ENCODE measurements at places on chromosomes 4 and X.

DNA sequence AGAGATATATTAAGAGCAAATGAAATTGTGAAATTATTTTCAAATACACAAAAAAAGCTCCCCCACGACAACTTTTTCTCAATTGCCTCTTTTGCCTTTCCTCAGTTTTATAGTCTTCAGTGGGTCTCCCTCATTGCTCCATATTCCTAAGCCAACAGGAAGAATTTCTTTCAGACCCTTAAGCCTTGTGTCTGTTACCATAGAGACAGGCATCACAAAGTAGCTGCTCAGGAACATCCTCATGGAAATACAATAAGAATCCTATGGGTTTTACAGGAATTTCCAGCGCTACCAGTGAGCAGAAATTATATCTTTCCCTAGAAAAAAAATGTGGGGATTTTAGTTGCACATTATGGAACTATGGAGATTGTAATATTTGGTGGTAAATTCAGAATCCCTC is 121.9 kb upstream of the DMD start:
- DNase-seq, result no peak

DNA sequence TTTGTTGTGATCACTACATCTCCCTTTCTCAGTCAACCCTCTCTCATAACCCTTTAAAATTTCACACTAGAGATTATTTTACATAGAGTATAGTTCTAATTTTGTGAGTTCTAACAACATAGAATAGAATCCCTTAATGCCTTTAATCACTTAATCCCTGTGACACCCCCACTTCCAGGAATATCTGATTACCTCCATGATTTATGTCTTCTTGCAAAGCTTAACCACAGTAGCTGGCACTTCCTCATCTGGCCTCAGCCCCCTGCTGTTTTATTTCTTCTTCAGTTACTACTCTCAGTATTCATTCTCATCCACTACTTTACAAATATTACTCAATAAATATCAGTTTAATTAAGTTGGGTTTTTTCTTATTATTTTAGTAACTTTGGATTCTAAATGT is 340.9 kb downstream of the CENPC start:
- no peak for DNase-seq

GRCh38 chr4:150782921-150783320 is 201.0 kb downstream of the MAB21L2 start:
- DNase-seq, result no peak

DNA sequence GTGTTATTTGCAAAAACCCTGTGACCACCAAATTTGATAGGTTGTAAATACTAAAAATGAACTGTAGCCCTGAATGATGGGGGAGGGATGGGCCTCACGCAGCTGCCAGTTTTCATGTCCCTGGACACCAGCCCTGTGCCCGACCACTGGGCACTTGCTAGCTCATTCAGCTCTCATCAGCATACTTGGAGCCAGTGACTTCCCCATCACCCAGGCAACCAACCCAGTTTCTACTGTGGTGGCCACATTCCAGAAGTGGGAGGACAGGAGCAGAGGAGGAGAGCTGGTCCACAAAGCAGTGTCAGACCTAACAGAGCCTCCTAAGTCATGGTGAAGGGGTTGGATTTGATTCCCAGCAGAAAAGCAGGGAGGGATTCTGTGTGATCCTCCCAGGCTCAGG is 128.2 kb downstream of the CPEB2 start:
- DNase-seq, result no peak

- no peak for DNase-seq
Observed at GRCh38 chrX:76159453-76159852, 13.4 kb upstream of the PBDC1 start.

DNA sequence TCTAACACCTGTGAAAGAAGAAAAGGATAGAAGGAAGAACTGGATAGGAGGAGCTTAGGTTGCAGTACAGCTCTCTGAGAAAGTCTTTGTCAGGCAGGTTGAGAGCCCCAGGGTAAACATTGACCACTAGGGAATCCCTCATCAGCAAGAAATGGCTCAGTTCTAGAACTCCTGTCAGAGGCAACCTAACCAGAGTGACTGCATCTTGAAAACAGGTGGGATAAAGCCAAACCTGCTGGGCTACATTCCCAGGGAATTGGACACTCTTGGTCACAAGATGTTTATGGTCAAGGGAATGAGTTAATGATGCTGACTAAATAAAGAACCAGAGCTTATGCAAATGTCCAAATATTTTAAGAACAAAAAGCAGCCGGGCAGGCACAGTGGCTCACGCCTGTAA is 108.3 kb upstream of the MED14 start:
- DNase-seq, result no peak

- no peak for DNase-seq
Observed at GRCh38 chr4:14742054-14742453, 260.2 kb upstream of the CPEB2 start.

GRCh38 chr4:36255577-36255976 is 11.3 kb upstream of the ARAP2 start:
- DNase-seq, result peak; percentile 84

GRCh38 chrX:101203761-101204351 is 15.7 kb upstream of the DRP2 start:
- no peak for DNase-seq

DNA sequence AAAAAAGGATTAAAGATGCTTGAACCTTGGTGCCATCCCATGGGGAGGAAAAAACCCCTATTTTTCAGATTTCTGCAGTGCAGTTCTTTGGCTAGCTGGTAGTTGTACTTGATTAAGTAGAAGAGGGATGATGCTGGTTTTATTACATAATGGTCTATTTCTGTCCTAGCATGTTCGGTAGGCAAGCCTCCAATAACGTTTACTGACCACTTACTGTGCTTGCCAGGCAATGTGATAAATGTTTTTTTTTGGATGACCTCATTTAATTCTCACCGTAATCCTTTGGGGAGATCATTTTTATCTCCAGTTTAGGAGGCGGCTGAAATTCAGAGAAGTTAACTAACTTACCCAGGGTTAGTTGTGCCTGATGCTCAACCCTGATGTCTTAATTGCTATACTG is 92.1 kb upstream of the RPA4 start:
- DNase-seq, result no peak

DNA sequence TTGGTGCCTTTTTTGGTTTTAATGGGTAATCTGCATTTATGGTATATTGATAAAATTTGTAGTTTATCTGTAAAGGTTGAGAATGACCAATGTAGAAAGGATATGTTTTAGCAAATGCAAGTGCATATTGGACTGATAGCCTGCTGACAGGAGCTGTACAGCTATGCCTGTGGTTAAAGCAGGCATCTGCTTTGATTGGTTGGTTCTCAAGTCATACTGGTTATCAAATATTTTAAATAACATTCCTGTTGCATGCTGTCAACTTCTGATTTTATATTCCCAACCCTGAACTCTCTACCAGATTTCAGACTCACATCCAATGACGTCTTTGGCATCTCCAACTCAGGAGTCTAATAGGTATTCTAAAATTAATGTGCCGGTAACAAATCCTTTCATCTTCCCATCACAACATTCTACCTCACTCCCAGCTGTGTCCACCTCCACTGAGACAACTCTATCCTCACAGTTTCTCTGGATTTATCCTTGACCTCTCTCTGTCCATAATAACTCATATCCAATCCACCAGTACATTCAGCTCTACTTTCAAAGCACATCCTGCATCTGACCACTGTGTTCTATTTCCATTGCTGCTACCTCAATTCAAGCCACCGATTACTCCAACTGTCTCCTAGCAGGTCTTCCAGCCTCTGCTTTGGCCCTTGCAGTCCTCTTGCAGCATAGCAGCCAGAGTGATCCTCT is 125.7 kb downstream of the CAMK2D start:
- DNase-seq, result no peak

GRCh38 chrX:72038016-72038415 is 93.7 kb downstream of the RTL5 start:
- no peak for DNase-seq

DNA sequence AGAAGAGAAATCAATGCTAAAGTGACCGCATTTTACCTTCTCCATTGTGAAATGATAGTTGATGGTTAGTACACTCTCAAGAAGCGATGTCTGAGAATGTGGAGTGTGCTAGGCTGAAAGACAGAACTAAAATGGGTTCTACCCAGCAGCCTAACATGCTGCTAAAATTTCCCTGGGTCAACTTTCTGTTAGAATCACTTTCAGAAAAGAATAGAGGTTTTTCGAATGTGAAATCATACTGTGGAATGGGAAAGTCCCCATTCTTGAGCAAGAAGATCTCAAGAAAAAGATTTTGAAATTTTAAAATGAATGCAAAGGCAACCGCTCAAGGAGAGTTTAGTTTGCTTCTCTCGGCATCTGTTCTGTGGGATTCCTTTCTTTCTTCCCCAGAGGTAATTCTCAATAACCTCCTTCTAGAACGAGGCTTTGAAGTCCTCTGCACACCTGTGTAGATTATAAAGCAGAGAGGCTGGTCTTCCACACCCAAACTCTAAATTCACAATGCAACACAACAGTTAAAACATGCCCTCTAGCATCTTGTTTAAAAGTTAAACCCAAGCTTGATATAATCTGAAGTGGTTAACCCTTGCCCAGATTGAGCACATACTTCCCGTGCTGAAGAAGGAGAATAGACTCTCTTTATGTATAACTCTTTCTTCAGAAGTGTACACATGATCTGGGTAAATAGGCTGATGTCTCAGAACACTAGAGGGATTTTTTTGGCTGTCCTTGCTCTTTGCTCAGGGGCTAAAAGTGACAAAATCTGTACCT is 208.7 kb upstream of the KLF3 start:
- DNase-seq, result peak; percentile 55

DNA sequence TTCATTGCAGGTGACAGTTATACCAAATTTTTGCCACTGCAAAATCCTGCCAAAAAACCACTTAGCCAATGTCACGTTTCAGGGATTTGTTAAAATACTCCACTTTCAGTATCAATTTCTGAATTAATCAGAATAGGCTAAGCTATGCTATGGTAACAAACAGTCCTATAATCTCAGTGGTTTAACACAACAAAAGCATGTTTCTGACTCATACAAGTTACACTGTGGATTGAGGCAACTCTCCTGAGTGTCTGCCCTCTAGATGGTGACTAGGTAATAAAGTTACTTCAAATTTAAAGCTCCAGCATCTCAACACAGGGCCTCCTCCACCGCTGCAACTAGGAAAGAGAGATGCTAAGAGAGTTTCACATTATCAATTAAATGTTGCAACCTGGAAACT is 23.0 kb upstream of the RADX start:
- DNase-seq, result no peak

DNA sequence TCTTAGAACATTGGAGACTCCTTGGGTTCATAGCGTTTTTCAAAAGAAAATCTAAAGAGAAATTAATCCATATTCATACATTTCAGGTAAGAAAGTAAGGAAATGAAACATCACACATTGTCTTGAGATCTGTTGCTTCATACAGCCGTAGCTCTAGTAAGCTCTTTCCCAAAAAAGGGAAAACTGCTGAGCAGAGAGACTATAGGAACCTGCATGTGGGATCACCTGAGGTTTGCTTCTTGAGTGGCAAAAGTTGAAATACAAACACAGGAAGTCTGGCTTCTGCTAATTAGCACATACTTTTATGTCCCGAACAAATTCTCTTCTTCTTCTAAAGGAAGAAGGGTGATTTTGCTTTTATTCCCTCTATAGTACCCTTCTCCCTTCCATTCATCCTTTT is 57.7 kb downstream of the MRPL1 start:
- no peak for DNase-seq

- no peak for DNase-seq
Observed at GRCh38 chrX:129721870-129722269, 16.9 kb upstream of the XPNPEP2 start.

DNA sequence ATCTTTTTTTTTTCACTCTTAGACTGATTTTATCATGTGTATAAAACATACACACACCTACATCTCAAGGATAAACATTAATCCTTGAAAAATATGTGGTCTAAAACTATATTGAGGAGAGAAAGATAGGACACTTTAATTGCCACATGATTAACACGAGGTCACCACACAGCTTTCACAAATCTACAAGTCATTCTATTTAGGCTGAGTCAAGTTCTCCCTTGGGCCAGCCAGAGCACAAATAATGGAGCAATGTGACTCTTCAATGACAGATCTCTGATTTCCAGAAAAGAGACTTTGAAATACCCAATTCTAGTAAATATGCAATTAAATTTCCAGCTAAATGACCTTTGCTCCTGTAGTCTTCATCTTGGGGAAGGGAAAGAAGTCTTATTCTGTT is 12.9 kb upstream of the ADH4 start:
- DNase-seq, result no peak

GRCh38 chr4:183146478-183146877 is 47.4 kb downstream of the WWC2 start:
- no peak for DNase-seq

- no peak for DNase-seq
Observed at GRCh38 chrX:57596109-57596508, 4.3 kb downstream of the ZXDB start.

GRCh38 chr4:55032788-55033187 is 92.6 kb downstream of the KDR start:
- DNase-seq, result no peak

GRCh38 chrX:79081895-79082512 is 62.5 kb upstream of the GPR174 start:
- DNase-seq, result peak; percentile 18

- no peak for DNase-seq
Observed at GRCh38 chrX:145853181-145853580, 35.6 kb downstream of the SLITRK2 start.

GRCh38 chrX:70436343-70436742 is 8.3 kb upstream of the DLG3 start:
- no peak for DNase-seq
